Activated CD4-positive, alpha-beta T cell treated with anti-CD3 and anti-CD28 coated beads, Interleukin-2, Interleukin-4, amounts not matched to agents 100 ng/mL and 50 ng/mL, durations not matched to agents 16 hours and 8 hours (primary cell): ENCODE measurements at places on chromosomes 16 and 17.

DNA sequence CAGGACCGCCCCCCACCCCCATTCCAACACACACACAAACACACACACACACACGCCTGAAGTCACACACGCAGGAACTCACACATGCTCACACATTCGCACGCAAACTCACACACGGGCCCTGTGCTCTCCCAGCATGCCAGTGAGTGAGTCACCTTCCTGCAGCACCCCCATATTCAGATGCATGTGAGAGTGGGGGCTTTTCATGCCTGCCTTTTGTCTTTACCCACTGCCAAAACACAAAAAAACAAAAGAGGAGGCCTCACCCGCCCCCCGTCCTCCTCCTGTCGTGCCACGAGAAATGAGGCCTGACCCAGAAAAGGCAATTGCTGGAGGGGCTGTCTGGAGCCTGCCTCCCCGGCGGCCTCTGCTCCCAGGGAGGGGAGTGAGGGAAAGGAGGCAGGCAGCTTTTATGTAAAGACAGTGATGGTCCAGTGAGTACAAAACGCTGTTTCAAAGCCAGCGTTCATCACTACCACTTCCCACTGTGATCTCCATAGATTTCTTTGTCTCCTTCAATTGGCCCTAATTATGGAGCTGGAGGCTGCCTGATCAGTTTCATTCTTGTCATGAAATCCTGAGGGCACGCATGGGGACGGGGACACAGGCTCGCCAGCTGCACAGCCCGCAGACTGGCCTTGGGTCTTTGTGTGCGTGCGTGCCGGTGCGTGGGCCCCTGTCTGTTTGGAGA, 29.5 kb upstream of the GSE1 start:
- no peak for DNase-seq

DNA sequence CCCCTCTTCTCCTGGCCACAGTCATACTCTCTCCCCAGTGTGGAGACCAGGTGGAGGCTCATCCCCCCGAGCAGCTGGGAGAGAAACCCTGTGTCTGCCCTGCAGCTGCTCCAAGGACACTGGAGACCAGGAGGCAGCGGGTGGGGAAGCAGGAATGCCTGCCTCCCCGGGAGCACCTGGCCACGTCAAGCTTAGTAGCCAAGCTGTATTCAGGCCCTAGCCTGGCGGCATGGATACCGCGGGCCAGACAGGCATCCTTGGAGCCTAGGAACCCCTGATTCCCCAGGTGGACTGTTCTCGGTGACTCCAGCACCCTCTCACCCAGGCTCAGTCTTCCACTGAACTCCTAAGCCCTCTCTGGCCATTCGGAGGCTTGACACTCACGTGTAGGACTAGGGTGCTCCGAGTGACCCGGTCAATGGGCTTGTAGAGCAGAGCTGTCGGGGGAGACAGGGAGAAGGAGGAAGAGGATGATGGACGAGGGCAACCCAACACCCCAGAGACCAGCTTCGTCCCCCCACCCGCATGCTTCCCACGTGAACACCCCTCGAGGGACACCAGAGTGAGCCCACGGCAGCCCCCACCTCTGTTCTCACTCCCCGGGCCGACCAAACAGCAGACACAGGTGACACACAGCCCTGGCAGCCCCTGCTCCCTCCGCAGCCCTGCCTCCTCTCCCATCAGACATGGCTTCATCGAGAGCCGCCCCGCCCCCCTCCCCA, 76.5 kb downstream of the TIMM22 start:
- no peak for DNase-seq

- DNase-seq, result peak; percentile 79
Measured at GRCh38 chr17:50026837-50027171, 29.1 kb upstream of the ITGA3 start.

DNA sequence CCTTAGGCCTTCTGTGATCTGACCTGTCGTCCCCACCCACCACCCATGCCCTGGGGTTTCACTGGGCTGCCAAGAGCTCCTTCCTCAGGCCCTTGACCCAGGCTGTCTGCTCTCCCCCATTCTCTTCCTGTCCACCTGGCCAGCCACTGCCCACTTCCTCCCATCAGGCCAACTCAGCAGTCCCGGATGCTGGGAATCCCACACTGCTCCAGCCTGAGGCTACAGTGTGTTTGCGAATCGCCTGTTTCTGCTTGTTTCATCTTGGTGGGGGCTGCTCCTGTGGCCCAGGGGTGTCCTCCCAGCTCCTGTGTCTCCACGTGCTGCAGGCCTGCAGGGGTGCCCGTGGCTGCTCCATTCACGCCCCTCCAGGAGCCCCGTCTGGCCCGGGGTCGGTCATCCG, 839 bp upstream of the METRN start:
- DNase-seq, result no peak

- DNase-seq, result no peak
Measured at GRCh38 chr17:75472119-75472518, 15.7 kb downstream of the TMEM94 start.
